ENCODE measurements at places on chromosomes 5 and 9.

GRCh38 chr5:149371296-149371962 lies 7.7 kb downstream of the IL17B start:
- DNase-seq = peak; percentile 47

DNA sequence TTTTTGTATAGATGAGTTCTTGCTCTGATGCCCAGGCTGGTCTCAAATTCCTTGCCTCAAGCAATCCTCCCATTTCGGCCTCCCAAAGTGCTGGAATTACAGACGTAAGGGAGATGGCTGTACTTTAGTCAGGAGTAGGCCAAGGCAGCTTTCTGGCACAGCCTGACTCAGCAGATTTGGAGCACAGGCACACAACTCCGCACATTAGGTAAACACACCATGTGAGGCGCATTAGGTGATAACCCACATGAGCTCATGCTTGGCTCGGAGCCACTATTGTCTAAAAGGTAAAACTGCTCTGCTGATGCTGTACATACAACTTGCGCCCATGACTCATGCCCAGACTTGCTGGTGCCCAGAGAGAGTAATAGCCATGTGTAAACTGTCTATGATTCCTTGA lies 1157.9 kb downstream of the TAF11L14 start:
- no peak for DNase-seq

DNA sequence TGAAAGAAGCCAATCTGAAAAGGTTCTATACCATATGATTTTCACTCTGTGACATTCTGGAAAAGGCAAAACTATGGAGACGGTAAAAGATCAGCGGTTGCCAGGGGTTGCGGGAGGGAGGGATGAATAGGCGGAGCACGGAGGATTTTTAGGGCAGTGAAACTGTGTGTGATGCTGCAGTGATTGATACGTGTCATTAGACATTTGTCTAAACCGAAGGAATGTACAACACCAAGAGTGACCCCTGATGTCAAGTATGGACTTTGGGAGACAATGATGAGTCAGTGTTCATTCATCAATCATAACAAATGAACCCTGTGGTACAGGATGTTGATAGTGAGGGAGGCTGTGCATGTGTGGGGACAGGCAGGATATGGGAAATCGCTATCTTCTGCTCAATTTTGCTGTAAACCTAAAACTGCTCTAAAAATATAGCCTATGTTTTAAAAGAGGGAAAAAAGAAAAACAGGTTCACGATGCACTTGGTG lies 34.4 kb downstream of the ERGIC1 start:
- peak; percentile 89 for DNase-seq

DNA sequence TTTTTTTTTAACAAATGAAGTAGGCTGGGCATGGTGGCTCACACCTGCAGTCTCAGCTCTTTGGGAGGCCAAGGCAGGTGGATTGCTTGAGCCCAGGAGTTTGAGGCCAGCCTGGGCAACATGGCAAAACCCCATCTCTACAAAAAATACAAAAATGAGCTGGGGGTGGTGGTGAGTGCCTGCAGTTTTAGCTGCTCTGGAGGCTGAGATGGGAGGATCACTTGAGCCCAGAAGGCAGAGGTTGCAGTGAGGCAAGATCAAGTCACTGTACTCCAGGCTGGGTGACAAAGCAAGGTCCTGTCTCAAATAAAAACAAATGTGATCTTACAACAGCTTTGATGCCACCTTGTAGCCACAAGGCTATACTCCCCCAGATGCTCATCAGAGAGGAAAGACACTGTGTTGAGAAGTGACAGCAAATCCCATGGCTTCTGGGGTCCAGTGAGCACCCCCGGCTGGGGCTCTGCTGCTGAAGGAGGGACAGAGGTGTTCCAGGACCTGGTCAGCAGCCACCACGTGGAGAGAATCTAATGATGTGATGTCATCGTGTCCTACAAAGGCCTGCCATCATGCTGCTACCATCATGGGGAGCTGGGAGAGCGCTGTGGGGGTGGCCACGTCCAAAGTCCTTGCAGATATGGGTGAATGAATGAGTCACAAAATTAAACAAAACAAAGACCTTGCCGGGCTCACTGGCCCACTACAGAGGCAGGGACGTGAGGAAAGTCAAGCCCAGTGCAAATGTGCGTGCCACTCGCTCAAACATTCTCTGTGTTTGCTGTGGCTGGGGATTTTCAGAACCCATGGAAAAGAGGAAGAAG lies 60.7 kb downstream of the PRRT1B start:
- peak; percentile 73 for DNase-seq

DNA sequence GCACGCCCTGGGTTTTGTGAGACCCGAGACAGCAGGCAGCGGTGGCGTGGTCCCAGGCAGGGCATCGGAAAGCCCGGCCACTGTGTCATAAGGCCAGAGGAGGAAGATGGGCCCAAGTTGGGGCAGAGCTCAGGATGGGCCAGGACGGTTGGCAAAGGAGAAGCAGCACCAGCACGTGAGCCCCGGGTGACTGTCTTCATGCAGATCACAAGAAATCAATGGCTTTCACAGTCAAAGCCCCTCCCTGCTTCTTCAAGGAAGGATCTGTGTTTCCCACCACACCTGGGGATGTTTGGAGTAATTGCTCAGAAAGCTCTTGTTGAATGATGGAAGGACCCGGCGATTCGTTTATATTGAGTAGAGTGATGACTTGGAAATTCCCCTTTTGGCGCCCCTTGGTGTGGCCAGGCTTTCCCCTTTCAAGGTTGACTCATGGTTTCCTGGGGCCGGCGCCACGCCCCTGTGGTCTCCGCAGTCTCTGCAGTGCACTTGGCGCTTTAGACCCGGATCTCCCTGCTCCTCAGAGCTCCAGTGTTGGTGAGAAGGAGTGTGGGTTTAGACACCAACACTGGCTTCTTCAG lies 52.1 kb downstream of the IL31RA start:
- DNase-seq = peak; percentile 13

DNA sequence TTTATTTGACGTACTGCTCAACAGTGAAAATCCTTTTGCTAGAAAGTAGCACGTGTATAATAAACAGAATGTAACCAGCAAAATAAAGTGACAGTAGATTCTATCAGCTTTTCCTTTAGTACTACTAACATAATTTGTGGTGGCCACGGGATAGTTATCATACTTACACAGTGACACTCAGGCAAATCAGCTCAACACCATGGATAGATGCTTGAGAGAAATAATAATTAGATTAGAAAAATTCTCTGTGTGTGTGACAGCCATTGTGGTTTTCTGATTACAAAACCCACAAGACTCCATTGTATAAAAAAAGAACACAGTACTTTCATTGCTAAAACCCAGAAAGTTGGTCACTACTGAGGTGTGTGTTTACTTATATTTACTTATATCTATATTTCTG lies 101.1 kb downstream of the MUSK start:
- peak; percentile 36 for DNase-seq

- no peak for DNase-seq
Observed at GRCh38 chr9:98236901-98237487, 18.5 kb downstream of the TBC1D2 start.

DNA sequence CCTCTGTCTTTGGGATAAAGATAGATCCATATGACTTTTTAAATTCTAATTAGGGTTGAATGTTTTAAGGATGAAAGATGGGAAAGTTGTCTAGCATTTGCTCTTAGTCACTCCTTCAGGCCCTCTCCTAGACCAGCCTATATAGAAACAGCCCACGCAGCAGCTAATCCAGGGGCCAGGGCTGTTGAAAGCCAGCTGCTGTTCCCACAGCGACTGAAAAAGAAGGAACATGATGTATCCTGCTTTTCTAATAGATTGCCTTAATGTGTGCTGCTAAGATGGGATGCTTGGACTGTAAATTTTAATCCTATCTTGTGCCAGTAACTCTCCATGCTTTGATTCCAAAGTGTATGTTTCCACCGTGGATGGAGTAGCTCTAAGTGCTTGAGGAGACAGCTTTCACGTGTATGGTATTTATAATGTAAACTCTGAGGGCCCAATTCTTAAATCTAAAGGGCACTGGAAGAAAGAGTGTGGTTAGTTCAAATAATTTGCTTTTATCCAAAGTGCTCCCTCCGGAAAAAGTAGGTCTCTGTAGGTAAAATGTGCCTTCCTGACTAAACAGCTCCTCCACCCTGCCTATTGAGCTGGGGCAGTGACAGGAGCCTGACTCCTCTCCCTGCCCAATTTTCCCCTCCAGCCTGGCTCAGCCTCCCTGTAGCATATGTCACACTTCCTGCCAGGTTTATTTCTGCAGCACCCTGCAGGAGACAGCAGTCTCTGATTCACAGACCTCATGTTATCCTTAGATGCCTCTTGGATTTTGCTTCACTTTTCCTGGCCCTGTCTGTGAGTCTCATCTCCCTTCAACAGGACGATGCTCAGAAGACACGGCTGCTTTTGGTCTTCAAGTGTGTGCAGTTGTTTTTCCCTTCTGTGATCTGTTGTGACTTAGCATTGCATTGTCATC lies 33.2 kb downstream of the SLC36A1 start:
- peak; percentile 85 for DNase-seq

DNA sequence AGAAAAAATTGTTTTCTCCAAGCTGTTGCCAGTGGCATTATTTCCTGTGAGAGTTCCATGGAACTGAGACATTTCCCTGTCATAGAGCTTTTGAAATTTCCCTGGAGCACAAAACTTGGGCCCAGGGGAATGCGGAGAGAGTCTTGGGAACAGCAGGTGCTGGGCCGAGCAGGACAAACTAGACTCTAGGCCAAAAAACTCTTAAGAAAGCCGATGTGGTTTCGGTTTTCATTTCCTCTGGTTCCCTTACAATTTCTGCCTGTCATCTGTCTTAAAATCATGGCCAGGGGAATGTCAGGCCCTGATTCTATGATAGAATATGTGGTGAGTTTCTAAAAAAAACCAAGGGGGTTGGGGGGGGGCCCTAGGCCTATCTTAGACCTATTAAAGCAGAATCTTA lies 4.6 kb downstream of the SLC35A4 start:
- no peak for DNase-seq

DNA sequence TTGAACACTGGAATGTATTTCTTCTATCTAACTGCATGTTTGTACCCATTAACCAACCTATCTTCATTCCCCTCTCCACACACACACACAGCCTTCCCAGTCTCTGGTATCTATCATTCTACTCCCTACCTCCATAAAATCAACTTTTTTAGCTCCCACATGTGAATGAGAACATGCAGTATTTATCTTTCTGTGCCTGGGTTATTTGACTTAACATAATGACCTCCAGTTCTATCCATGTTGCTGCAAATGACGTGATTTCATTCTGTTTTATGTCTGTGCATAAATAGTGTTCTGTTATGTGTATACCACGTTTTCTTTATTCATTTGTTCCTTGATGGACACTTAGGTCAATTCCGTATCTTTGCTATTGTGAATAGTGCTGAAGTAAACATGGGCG lies 38.7 kb upstream of the CTSL start:
- DNase-seq = no peak

- no peak for DNase-seq
Observed at GRCh38 chr5:61586096-61587084, 254.3 kb downstream of the ZSWIM6 start.

GRCh38 chr5:148388696-148389095 lies 4.9 kb downstream of the FBXO38 start:
- peak; percentile 77 for DNase-seq
